ENCODE measurements at places on chromosomes 6 and 20. TPM values are rescaled to one million over a fixed set of nuclear protein-coding genes. Genes with fewer than 3 reads are reported as not detected.

The RNGTT gene
- 13.1 TPM for polyA plus RNA-seq

The LTA gene
- polyA plus RNA-seq: 0.22 TPM

The MYL9 gene
- polyA plus RNA-seq: 40.7 TPM

The TINAG gene
- polyA plus RNA-seq: not detected

The MTHFD1L gene
- 21.6 TPM for polyA plus RNA-seq

The CLVS2 gene
- polyA plus RNA-seq: 16.8 TPM

The PAK1IP1 gene
- polyA plus RNA-seq: 20.6 TPM
